ENCODE measurements at places on chromosomes 12 and 14.

DNA sequence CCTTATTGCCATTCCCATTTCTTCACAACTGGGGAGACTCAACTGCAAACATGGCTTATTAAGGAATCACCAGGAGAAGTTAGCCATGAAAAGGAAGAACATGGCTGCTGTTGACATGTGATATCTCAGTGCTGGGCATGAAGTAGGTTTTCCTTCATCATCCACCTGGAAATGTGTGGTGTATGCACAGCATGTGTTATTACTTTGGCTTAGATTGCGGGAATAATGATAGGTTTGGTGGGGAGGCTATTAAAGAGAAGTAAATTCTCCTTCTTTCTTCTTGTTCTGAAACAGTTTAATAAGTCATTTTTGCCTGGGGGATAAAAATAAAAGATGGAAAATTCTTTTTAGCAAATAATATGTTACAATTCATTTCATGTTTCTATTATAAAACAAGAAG lies 23.7 kb upstream of the CLEC14A start:
- DNase-seq: no peak

DNA sequence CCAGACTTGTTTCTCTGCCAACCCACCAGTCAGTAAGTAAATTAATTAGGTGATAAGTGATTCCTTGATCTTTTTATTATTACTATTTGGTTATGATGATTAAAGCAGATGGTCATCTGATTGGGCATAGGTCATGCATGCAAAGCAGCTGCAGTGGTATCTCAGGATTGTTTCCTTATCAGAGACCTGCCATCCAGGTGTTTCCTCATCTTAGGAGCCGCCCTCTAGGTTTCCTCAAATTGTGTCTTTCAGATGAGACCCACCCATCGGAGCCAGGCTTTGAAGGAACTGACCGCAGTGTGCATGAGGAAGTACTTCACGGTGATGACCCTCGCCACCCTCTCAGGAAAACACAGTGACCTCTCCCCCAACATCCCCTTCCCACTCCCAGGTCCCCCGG lies 63.3 kb downstream of the ZFP36L1 start:
- no peak for DNase-seq

DNA sequence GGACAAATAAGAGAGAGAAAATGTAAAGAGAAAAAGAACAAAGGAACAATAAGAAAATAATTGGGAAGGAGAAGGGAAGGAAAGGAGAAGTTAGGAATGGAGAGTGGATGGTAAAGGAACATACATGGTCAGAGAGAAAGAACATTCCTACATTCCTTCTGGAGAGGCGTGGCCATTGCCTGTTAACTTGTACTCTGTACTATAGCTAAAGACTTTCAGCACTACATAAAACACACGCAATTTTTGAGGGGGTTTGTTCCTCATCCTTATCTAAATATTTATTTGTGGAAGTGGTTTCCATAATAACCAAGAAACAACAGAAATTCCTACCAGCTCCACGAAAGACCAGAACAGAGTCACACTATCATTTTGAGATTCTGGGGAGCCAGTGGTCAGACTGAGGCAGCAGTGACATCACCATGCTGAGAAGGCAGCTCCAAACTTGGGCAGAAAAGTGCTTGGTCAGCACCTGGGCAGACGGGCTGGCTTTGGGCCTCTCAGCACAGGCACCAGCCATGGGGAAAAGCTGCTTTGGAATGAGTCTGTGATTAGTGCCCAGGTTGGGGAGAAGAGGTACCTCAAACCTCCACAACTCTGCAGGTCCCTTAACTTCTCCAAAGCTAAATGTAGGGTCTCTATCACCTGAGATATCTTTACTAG lies 125.9 kb upstream of the NTF3 start:
- no peak for DNase-seq

GRCh38 chr12:25757037-25757665 lies 201.3 kb upstream of the RASSF8 start:
- DNase-seq: no peak

- DNase-seq: no peak
Measured at GRCh38 chr14:25090716-25091454, 40.9 kb upstream of the STXBP6 start.

Data from stimulated activated CD8-positive, alpha-beta memory T cell treated with anti-CD3 and anti-CD28 coated beads, Interleukin-4, amount 100 ng/mL, for 1 hour (primary cell).